ENCODE measurements at places on chromosomes 7 and 10.

DNA sequence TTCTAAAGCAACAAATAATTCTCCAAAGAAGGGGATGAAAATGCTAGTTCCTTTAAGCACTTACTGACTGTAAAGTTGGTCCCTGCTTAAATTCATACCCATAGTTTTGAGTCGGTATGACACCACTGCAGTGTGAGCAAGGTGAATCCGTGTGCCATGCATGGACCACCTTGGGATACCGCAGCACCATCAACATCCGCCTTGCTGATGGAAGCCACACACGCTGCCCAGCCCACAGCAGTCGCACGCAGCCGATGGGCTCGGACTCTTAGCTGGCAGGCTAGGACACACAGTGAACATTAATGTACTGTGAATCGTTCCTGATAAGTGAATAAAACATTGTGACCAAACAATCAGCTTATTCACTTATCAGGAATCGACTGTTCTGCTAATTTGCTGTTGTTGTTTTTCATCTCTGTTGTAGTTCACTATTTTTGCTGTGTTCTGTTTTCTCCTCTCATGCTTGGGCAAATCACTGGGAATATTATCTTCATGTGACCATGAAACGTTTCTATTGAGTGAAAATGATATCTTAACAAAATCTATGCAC, 275.5 kb downstream of the USP6NL start:
- no peak for DNase-seq

DNA sequence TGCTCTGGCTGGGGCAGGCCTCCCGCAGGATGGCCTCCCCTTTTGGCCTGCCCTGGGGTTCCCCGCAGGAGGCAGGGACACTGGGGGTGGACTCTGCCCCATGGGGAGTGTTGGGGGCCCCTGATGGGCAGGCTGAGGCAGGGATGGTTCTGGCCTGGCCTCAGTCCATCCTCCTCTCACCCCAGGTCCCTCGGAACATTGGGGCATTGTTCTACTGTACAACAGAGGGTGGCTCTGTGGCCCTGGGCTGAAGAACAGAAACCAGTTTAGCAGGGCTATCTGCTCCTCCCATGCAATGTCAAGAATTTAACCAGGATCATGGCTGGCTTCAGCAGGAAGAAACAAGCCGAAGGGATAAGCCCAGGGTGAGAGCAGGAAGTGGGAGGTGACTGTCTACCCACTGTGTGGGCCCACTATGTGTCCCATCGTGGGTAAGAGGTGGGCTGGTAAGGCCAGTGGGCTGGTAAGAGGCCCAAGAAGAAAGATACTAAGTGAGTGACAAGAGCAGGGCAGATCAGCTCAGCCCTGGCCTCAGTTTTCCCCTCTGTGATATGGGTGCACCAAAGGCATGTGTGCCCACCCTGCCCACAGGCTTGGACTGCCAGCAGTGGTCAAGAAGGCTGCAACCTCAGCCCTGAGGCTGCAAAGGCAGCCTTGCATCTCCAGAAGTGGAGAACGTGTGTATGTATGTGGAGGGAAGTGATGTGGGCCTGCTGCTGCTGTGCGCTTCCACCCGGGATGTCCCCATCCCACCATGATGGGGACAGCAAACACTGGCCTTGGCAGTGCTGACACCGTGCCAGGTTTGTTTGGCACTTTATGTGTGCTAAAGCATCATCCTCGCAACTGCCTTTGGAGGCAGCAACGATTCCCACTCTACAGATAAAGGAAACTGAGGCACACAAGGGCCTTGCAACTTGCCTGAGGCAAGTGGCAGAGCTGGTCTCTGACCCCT, 138.9 kb downstream of the SH3PXD2A start:
- no peak for DNase-seq

GRCh38 chr7:154493594-154493993, 441.4 kb downstream of the DPP6 start:
- DNase-seq: no peak

GRCh38 chr7:66464059-66464458, 164.6 kb upstream of the KCTD7 start:
- no peak for DNase-seq

DNA sequence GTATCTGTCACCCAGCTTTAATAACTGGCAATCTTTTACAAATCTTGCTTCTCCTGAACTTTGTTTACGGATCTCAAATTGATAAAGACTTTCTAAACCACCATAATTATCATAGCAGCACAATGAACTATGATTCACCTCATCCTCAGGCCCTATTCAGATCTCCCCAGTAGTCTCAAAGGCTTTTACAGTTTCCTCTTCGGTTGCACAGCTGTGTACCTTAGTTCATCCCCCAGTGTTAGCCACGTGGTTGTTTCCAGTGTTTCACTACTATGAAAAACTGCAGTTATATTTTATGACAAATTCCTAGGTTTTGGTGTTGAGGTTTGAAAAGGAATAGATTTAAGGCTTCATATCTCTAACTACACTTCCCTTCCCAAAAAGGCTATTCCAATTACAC, 24.9 kb downstream of the PAXIP1 start:
- no peak for DNase-seq

DNA sequence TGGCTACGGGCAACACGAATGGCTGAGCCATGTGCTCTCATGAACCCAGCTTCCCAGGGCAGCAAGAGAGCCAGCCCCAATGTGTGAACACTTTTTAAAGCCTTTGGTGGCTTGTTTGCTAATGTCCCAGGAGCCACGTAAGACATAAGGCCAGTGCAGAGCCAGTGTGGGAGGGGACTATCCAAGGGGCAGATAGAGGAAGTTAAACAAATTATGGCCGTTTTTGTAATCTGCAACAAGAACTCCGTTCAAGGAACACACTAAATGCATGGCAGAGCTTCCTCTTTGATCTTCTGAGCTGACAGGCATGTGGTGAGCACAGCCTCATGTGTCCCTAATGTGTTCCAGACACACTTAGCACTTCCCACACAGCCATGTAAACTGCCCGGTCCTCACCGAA, 133.3 kb downstream of the TEX36 start:
- no peak for DNase-seq

GRCh38 chr10:102735065-102735562, 8.6 kb upstream of the WBP1L start:
- no peak for DNase-seq

- no peak for DNase-seq
These were observed 31.8 kb upstream of the AKR1B10 start for GRCh38 chr7:134495546-134495945.

DNA sequence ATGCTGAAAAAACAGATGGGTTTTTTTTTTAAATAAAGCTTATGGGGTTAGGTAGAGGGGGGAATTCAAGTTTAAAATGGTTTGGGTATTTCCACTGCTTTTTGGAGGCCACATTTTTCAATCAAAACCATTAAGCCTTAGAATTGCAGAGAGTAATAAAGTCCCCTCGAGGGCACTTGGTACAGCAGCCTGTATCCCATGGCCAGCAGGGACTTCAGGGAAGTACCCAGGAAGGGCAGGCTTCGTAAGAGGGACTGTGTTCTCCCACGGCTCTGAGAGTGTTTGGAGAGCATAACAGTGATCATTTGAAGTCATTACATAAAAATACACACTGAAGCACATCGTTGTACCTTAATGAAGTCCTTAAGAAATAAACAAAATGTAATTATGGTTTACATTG, 432.7 kb downstream of the DPP6 start:
- DNase-seq: no peak

- no peak for DNase-seq
These were observed 53.8 kb downstream of the SLC18A2 start for GRCh38 chr10:117294735-117295134.

DNA sequence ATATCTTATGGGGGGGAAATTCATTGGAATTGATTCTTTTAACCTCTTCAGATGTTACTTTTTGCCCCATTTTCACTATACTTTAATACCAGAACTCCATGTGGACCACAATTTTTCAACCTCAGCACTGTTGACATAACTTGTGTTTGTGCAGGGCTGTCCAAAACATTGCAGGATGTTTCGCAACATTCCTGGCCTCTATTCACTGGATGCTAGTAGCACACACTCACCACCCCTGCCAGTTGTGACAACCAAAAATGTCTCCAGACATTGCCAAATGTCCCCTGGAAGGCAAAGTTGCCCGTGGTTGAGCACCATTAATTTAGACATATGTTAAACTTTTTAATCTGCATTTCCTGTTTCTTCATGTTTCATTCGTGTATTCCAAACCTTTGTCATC, 234.7 kb downstream of the GFRA1 start:
- DNase-seq: no peak

DNA sequence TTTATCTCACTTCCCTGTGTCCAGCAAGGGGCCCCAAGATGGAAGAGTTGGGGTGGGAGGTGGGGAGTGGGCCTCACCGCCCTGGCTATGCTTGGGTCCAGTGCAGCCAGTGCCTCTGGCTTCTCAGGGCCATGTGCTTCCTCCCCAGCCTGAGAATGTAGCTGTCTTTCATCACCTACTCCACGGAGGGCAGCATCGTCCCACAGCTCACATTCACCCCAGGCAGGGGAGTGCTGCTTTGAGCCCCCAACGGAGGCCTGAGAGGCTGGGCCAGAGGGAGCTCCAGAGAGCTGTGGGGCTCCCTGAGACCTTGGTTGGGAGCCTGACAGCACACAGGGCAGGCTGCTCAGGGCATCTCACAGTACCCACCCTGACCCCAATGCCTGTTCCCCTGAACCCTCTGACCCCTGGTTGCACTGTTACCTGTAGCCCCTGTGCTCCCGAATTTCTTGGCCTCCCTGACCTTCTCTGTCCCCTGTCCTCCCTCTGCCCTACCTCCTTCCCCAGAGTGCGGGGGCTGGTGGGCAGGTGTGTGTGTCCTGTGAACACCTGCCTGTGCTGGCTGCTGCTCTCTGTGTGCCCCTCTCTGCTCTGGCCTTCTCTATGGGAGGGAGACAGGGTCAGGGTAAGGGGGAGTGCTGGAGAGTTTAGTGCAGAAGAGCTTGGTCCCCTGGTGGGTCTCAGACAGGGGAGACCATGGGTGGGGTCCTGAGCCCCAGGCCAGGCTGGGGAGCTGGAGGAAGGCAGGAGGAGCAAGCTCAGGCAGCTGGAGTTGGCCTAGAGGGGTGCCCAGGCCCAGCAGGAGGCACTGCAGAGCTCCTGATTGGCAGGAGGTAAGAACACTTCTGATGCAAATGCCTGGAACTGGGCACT, 19.6 kb upstream of the ZNF488 start:
- DNase-seq: no peak

- no peak for DNase-seq
These were observed 7.4 kb downstream of the AVL9 start for GRCh38 chr7:32502728-32503127.

DNA sequence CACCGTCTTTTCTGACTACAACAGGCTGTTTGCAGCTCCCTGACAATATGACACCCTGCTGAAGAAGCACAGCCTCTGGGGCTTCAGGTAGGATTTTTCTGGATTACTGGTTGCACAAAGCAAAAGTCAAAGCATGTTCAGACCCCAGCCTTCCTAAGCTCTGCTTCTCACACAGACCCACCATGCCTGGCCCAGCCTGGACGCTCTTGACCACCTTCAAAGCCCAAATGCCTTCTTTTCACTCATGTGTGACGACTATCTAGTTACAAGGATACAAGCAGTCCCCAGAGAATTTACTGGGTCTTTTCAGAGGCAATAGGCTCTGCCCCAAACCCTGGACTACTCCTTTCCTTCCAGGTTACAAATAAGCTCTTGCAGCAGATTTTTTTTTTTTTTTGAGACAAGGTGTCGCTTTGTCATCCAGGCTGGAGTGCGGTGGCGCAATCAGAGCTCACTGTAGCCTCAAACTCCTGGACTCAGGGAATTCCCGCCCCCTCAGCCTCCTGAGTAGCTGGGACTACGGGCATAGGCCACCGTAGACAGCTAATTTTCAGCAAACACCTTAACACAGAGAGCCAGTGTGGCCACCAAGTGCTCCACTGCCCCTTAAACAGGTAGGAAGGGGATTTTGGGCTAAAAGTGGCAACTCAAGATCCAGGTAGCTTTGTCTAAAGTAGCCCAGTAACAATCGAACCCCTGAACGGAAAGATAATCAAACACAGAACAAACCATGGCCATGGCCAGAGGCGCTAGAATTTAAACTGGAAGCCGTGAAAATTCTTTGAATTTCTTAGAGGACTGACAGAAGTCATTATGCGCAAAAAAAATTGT, 16.2 kb downstream of the SVIL start:
- DNase-seq: no peak

- DNase-seq: no peak
These were observed 13.2 kb upstream of the COBL start for GRCh38 chr7:51329696-51330263.

DNA sequence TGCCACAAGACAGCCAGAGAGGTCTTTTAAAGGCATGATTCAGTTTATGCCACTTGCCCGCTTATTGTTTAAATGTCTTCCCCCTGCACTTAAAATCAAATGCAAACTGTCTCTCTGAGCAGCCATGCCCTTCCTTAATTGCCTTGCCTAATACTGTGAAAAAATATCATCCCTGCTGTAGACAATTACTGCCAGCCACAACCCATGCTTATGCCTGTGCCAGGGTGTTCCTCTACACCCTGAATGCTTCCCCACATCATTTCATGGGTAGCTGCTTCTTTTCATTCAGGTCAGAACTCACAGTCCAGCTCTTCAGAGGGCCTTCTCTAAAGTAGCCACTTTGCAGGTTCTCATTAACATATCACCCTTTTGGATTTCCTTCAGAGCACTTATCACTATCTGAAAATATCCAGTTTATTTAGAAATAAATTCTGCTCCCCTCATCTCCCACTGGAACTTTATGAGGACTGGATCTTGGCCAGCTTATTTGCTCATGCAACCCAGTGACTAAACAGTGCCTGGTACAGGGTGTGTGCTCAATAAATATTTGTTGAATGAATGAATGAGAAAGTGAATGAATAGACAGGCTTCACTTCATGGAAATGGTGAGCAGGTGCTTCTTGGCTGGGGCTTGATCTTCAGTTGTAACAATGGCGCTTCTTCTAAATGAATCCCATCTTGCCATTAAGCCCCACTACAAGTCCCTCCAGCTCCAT, 162.4 kb upstream of the MDFIC start:
- no peak for DNase-seq

GRCh38 chr7:91239171-91239604, 25.0 kb upstream of the FZD1 start:
- DNase-seq: no peak

DNA sequence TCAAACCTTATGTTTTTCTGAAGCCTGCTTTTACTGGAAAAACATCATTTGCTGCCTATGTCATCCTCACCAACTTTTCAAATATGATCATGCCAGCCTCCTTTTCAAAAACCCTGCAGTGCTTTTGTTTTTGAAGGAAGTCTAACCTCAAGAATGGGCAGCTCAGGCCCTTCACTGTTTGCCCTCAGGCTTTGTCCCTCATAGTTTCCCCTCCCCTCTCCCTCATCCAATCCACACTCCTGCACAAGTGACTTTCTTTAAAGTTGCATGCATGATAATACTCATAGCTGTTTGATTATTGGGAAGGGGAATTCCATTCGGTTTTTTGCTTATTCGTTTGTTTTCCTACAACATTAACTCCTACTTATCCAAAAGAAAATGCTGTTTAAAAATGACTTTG, 219.4 kb downstream of the SEMA3E start:
- DNase-seq: no peak

DNA sequence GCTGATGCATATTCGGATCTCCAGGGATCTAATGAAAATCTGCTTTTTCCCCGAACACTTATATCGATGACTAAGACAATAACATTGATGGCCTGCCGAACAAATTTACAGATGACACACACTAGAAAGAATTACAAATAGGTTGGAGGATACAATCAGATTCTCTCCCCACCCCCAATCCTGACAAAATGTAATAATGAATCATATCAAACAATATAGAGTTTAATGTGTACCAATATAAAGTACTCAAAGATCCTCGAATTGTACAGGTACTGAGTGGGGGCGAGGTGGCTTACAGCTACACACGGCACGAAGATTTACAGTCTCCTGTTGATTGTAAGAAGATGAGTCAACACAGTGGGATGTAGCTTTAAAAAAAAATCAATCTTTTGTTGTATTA, 182.7 kb upstream of the MKLN1 start:
- DNase-seq: no peak

- no peak for DNase-seq
These were observed 125.8 kb downstream of the CACNA2D1 start for GRCh38 chr7:82317760-82318159.
